ENCODE measurements at places on chromosomes 3 and 15. TPM values are rescaled to one million over a fixed set of nuclear protein-coding genes. Genes with fewer than 3 reads are reported as not detected.

RETNLB gene
- not detected for total RNA-seq

GRCh38 chr3:134406331-134407238 lies 32.3 kb upstream of the AMOTL2 start:
- H3K27ac ChIP-seq = no peak overlapping the region
- no peak for DNase-seq
- peaks cover 3% of the 10 kb centered on the region for H3K4me1 ChIP-seq
- no peaks in the 10 kb centered on the region for H3K36me3 ChIP-seq

RAMAC gene
- 29.6 TPM for total RNA-seq

DNA sequence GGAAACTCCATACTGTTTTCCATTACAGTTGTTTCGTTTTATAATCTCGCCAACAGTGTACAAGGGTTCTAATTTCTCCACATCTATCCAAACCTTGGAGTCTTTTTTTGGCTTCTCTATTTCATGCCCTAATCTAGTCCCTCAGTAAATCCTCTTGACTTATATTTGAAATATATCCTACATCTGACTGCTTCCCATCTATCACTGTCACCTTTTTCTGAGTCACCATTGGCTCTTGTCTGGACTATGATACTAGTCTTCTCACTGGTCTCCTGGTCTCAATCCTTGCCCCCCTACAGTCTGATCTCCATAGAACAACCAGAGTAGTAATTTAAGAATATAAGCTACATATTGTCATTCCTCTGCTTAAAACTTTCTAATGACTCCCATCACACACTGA lies 80.0 kb downstream of the ITPR1 start:
- no peaks in the 10 kb centered on the region for H3K4me1 ChIP-seq
- H3K27ac ChIP-seq = no peak overlapping the region
- DNase-seq = no peak
- H3K4me3 ChIP-seq = no peak overlapping the region
- H3K36me3 ChIP-seq = no peaks in the 10 kb centered on the region
- H3K27me3 ChIP-seq = no peaks in the 10 kb centered on the region

GRCh38 chr3:139917226-139917785 lies 17.7 kb upstream of the CLSTN2 start:
- no peaks in the 10 kb centered on the region for H3K27me3 ChIP-seq
- H3K4me1 ChIP-seq = no peaks in the 10 kb centered on the region
- no peaks in the 10 kb centered on the region for H3K36me3 ChIP-seq
- no peak overlapping the region for H3K27ac ChIP-seq
- DNase-seq = no peak

GRCh38 chr15:69505956-69506556 lies 53.4 kb downstream of the RPLP1 start:
- no peaks in the 10 kb centered on the region for H3K4me1 ChIP-seq
- H3K36me3 ChIP-seq = no peaks in the 10 kb centered on the region
- no peak overlapping the region for H3K27ac ChIP-seq
- no peak for DNase-seq
- H3K4me3 ChIP-seq = no peak overlapping the region

GRCh38 chr15:78308422-78309032 lies 9.1 kb upstream of the SKIC8 start:
- H3K4me1 ChIP-seq = peaks cover 6% of the 10 kb centered on the region
- H3K36me3 ChIP-seq = no peaks in the 10 kb centered on the region
- H3K27me3 ChIP-seq = peaks cover 16% of the 10 kb centered on the region
- peak; percentile 58 for DNase-seq
- H3K4me3 ChIP-seq = no peak overlapping the region

PPP4R2 gene
- 60.0 TPM for total RNA-seq

- H3K36me3 ChIP-seq = no peaks in the 10 kb centered on the region
- 0 out of 2 replicates have a peak, but pooled peaks cover 2% of the 10 kb centered on the region for H3K27me3 ChIP-seq
- no peak for DNase-seq
- no peaks in the 10 kb centered on the region for H3K4me1 ChIP-seq
- no peak overlapping the region for H3K27ac ChIP-seq
Observed at GRCh38 chr3:197591816-197592215, 36.0 kb upstream of the BDH1 start.

GRCh38 chr15:89105147-89105546 lies 16.9 kb downstream of the ABHD2 start:
- peaks cover 47% of the 10 kb centered on the region for H3K4me1 ChIP-seq
- no peak overlapping the region for H3K4me3 ChIP-seq
- peak overlapping the region; percentile 97 for H3K27ac ChIP-seq

ACTRT3 gene
- total RNA-seq = 2.5 TPM

- no peak overlapping the region for H3K4me3 ChIP-seq
- H3K27ac ChIP-seq = no peak overlapping the region
- H3K4me1 ChIP-seq = peaks cover 4% of the 10 kb centered on the region
- peaks cover 9% of the 10 kb centered on the region for H3K36me3 ChIP-seq
Observed at GRCh38 chr3:160437083-160437455, 12.5 kb downstream of the TRIM59 start.

DNA sequence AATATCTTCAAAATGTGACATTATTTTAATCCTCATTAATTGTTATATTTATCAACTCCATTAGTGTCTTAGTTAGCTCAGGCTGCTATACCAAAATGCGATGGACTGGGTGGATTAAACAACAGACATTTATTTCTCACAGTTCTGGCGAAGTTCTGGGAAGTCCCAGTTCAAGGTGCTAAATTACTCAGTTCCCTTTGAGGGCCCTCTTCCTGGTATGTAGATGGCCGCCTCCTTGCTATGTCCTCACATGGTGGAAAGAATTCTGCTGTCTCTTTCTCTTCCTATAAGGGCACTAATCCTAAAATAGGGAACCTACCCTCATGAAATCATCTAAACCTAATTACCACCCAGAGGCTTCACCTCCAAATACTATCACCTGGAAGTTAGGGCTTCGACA lies 38.8 kb upstream of the DUT start:
- peaks cover 4% of the 10 kb centered on the region for H3K27me3 ChIP-seq
- H3K27ac ChIP-seq = no peak overlapping the region
- no peak for DNase-seq
- no peaks in the 10 kb centered on the region for H3K36me3 ChIP-seq
- H3K4me1 ChIP-seq = no peaks in the 10 kb centered on the region

HDC gene
- total RNA-seq = not detected

- H3K36me3 ChIP-seq = no peaks in the 10 kb centered on the region
- H3K27me3 ChIP-seq = peaks cover 2% of the 10 kb centered on the region
- peak; percentile 65 for DNase-seq
- peaks cover 5% of the 10 kb centered on the region for H3K4me1 ChIP-seq
Observed at GRCh38 chr3:124510290-124510689, 220.0 kb upstream of the UMPS start.

GRCh38 chr3:171018156-171018935 lies 8.2 kb downstream of the SLC2A2 start:
- no peaks in the 10 kb centered on the region for H3K27me3 ChIP-seq
- no peak overlapping the region for H3K27ac ChIP-seq
- H3K4me1 ChIP-seq = no peaks in the 10 kb centered on the region
- DNase-seq = no peak
- no peaks in the 10 kb centered on the region for H3K36me3 ChIP-seq

IL20RB gene
- total RNA-seq = 0.56 TPM

GRCh38 chr3:159928666-159929065 lies 60.0 kb upstream of the IL12A start:
- peaks cover 24% of the 10 kb centered on the region for H3K4me1 ChIP-seq
- no peak overlapping the region for H3K4me3 ChIP-seq
- H3K27ac ChIP-seq = peak overlapping the region; percentile 93
- DNase-seq = peak; percentile 98

ZNF660 gene
- total RNA-seq = 1.4 TPM

- no peaks in the 10 kb centered on the region for H3K4me1 ChIP-seq
- H3K27me3 ChIP-seq = no peaks in the 10 kb centered on the region
- peak; percentile 12 for DNase-seq
- H3K36me3 ChIP-seq = peaks cover 1% of the 10 kb centered on the region
- H3K4me3 ChIP-seq = no peak overlapping the region
Observed at GRCh38 chr3:111968319-111969054, 10.3 kb upstream of the ABHD10 start.

DNA sequence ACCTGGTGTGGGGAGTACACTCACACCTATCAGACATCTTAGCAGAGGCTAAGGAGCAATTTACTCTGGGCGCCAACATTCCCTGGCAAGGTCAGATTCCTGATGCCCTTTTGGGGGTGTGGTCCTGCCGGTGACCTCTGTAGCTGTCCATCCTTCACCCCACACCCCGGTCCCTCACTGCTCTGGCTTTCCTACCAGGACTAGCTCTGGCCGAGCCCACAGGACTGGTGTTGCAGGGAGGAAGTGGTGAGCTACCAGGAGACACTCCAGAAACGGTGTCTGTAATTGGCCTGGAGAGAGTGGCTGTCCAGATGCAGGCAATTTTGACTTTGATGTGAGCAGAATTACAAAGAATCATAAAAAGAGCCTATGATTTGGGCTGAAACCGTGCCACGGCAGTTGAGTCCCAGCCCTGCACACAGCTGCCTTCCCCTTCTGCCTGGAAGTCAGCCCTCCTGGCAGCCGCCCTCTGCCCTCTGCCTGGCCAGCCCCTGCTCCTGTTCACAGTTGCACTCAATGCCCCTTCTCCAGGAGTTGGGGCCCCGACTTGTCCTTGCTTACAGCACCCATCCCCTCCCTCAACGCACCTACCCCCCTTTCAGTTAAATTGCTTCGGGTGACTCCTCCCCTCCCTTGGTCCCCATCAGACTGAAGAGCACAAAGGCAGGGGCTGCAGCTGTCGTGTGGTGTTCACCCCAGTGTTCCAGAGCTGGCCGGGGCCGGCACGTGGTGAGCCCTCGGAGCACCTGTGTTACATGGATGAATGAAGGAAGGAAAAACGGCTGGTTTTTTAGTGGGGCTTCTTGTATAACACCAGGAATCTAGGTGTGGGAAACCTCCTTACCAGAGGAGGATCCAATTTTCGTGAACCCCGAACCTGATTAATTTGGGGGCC lies 80.2 kb upstream of the TPM1 start:
- DNase-seq = no peak
- H3K4me1 ChIP-seq = peaks cover 4% of the 10 kb centered on the region
- H3K36me3 ChIP-seq = no peaks in the 10 kb centered on the region
- H3K27ac ChIP-seq = no peak overlapping the region
- H3K4me3 ChIP-seq = no peak overlapping the region

DNA sequence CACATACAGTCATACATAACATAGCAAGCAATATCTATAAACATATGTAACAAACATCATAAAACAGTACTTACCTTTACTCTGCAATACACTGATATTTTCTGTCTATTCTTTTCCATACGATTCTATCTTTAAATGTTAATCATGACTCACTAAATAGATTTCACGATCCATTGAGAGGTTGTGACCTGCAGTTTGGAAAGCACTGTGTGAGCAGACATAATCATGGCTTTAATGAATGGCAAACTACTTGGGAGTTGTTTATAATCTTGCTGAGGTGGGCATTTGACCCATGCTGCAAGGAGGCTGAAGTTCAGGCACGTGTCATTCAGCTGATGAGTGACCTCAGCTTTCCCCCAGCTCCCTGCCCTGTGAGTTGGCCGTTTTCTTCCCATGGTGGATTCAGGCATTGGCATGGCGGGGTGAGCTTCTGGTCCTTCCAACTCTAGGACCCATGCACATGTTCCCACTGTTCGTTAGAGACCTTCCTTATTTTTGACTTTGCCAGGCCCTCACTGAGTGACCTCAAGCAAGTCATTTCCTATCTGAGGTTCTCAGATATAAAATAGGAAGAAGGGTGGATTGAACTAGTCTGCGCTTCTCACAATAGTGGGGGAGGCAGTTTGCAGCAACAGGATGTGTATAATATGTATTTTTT lies 41.7 kb downstream of the PAQR5 start:
- 0 out of 2 replicates have a peak, but pooled peaks cover 1% of the 10 kb centered on the region for H3K36me3 ChIP-seq
- DNase-seq = no peak
- 0 out of 2 replicates have a peak, but pooled peaks cover 2% of the 10 kb centered on the region for H3K4me1 ChIP-seq
- no peak overlapping the region for H3K27ac ChIP-seq
- H3K27me3 ChIP-seq = no peaks in the 10 kb centered on the region

GRCh38 chr3:123586968-123587367 lies 2.1 kb upstream of the HACD2 start:
- H3K4me3 ChIP-seq = no peak overlapping the region
- H3K27ac ChIP-seq = no peak overlapping the region
- no peaks in the 10 kb centered on the region for H3K27me3 ChIP-seq
- DNase-seq = peak; percentile 40
- no peaks in the 10 kb centered on the region for H3K4me1 ChIP-seq
- peaks cover 5% of the 10 kb centered on the region for H3K36me3 ChIP-seq

GRCh38 chr15:72995849-72996248 lies 56.4 kb upstream of the NEO1 start:
- H3K4me1 ChIP-seq = peaks cover 8% of the 10 kb centered on the region
- no peaks in the 10 kb centered on the region for H3K36me3 ChIP-seq
- no peak for DNase-seq
- no peak overlapping the region for H3K4me3 ChIP-seq
- H3K27ac ChIP-seq = no peak overlapping the region
